Karpas-422 (cell line): ENCODE measurements at places on chromosomes 2 and 18. TPM values are rescaled to one million over a fixed set of nuclear protein-coding genes. Genes with fewer than 3 reads are reported as not detected.

Gene ZC3H15
- 58.9 and 66.5 TPM in 2 replicates for total RNA-seq

Gene IWS1
- total RNA-seq, result 22.7 and 38.3 TPM in 2 replicates

Gene AKAIN1
- not detected in 2 replicates for total RNA-seq

Gene CDK5R2
- total RNA-seq, result 0.61 TPM in 1 of 2 replicates, not detected in the other

Gene ALPP
- not detected in 2 replicates for total RNA-seq

Gene SLC19A3
- total RNA-seq, result not detected in 2 replicates

Gene CYBRD1
- not detected in 2 replicates for total RNA-seq

Gene TMEM198
- 2.7 and 3.2 TPM in 2 replicates for total RNA-seq

Gene CCDC68
- total RNA-seq, result not detected in 2 replicates

Gene DGUOK
- 88.0 and 130 TPM in 2 replicates for total RNA-seq

Gene PJVK
- 4.7 and 8.9 TPM in 2 replicates for total RNA-seq

Gene SS18
- 123 and 146 TPM in 2 replicates for total RNA-seq

DNA sequence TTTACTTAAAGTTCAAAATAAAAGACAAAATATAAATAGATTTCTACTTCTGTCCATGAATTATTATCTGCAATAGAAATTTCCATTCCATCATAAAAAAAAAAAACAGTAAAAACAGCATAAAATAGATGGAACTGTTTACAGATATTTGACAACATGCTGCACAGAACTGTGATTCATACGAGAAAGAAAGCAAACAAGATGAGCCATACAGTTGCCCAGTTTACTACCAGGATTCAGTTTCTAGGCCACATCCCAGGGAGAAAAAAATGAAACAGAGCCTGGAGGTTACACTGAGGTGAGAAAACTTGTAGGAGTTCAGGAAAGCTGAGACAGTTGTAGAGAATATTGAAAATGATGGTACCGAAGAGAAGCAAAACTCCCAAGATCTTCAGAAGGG, 1426.9 kb upstream of the ACVR2A start:
- H3K4me3 ChIP-seq, result no peak overlapping the region
- no peak for DNase-seq
- H3K27ac ChIP-seq, result no peak overlapping the region
- H3K36me3 ChIP-seq, result no peaks in the 10 kb centered on the region
- no peaks in the 10 kb centered on the region for H3K27me3 ChIP-seq

- no peak overlapping the region for H3K27ac ChIP-seq
- DNase-seq, result no peak
- H3K4me1 ChIP-seq, result no peaks in the 10 kb centered on the region
- H3K36me3 ChIP-seq, result no peaks in the 10 kb centered on the region
Observed at GRCh38 chr18:11251229-11251890, 102.0 kb upstream of the PIEZO2 start.

GRCh38 chr2:35347561-35347960, 1008.0 kb upstream of the CRIM1 start:
- H3K36me3 ChIP-seq, result no peaks in the 10 kb centered on the region
- no peaks in the 10 kb centered on the region for H3K27me3 ChIP-seq
- no peak overlapping the region for H3K27ac ChIP-seq

GRCh38 chr2:5077479-5078089, 614.6 kb upstream of the SOX11 start:
- no peaks in the 10 kb centered on the region for H3K27me3 ChIP-seq
- H3K27ac ChIP-seq, result no peak overlapping the region
- no peaks in the 10 kb centered on the region for H3K4me1 ChIP-seq
- no peaks in the 10 kb centered on the region for H3K36me3 ChIP-seq

GRCh38 chr2:42762823-42763804, 821 bp downstream of the OXER1 start:
- no peak overlapping the region for H3K27ac ChIP-seq
- no peak overlapping the region for H3K4me3 ChIP-seq
- H3K4me1 ChIP-seq, result no peaks in the 10 kb centered on the region
- no peak for DNase-seq
- H3K36me3 ChIP-seq, result peaks cover 8% of the 10 kb centered on the region; the same call in 1 of the 2 replicates

GRCh38 chr2:226971770-226972169, 135.9 kb downstream of the RHBDD1 start:
- no peaks in the 10 kb centered on the region for H3K36me3 ChIP-seq
- H3K27me3 ChIP-seq, result no peaks in the 10 kb centered on the region; the same call in 1 of the 2 replicates
- no peak for DNase-seq
- peaks cover 17% of the 10 kb centered on the region for H3K4me1 ChIP-seq
- H3K27ac ChIP-seq, result no peak overlapping the region

- no peaks in the 10 kb centered on the region for H3K27me3 ChIP-seq
- peaks cover 77% of the 10 kb centered on the region for H3K4me1 ChIP-seq
- no peaks in the 10 kb centered on the region for H3K36me3 ChIP-seq
- DNase-seq, result no peak
- peak overlapping the region; percentile 65 for H3K27ac ChIP-seq
Observed at GRCh38 chr2:45788401-45788800, 136.9 kb downstream of the PRKCE start.

GRCh38 chr18:76394780-76395476, 100.1 kb downstream of the ZNF516 start:
- H3K4me3 ChIP-seq, result no peak overlapping the region
- H3K27ac ChIP-seq, result no peak overlapping the region
- no peaks in the 10 kb centered on the region for H3K36me3 ChIP-seq
- H3K27me3 ChIP-seq, result no peaks in the 10 kb centered on the region
- no peak for DNase-seq
- H3K4me1 ChIP-seq, result peaks cover 10% of the 10 kb centered on the region

- H3K4me3 ChIP-seq, result no peak overlapping the region
- no peak overlapping the region for H3K27ac ChIP-seq
- no peak for DNase-seq
- H3K4me1 ChIP-seq, result peaks cover 5% of the 10 kb centered on the region; the same call in 1 of the 2 replicates
- no peaks in the 10 kb centered on the region for H3K36me3 ChIP-seq
Observed at GRCh38 chr2:45974056-45974455, 322.6 kb downstream of the PRKCE start.

- no peak overlapping the region for H3K27ac ChIP-seq
- H3K4me3 ChIP-seq, result no peak overlapping the region
- H3K27me3 ChIP-seq, result no peaks in the 10 kb centered on the region
- no peak for DNase-seq
Observed at GRCh38 chr2:69945441-69945840, 16.0 kb downstream of the ASPRV1 start.

DNA sequence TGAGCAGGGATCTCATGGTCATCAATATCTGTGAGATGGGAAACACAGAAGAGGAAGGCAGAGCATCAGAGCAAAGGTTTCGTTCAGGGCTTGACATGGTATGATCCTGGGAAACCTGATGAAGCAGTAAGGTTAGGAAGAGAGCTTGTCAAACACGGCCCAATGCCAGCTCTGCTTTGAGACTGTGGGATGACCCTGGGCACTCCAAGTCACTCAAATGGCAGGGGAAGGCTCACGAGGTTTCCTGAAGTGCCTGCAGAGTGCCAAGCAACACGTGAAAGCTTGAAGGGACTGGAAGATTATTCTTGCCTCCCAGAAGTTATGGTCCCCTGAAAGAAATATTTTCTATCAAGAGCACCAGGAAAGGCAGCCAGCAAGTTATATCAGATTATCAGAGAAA, 6.5 kb downstream of the MCFD2 start:
- peaks cover 39% of the 10 kb centered on the region for H3K36me3 ChIP-seq
- no peak for DNase-seq
- H3K4me3 ChIP-seq, result no peak overlapping the region

GRCh38 chr2:191866675-191867506, 20.0 kb upstream of the CAVIN2 start:
- no peaks in the 10 kb centered on the region for H3K36me3 ChIP-seq
- H3K4me3 ChIP-seq, result no peak overlapping the region
- H3K4me1 ChIP-seq, result peaks cover 33% of the 10 kb centered on the region
- no peaks in the 10 kb centered on the region for H3K27me3 ChIP-seq
- no peak for DNase-seq

DNA sequence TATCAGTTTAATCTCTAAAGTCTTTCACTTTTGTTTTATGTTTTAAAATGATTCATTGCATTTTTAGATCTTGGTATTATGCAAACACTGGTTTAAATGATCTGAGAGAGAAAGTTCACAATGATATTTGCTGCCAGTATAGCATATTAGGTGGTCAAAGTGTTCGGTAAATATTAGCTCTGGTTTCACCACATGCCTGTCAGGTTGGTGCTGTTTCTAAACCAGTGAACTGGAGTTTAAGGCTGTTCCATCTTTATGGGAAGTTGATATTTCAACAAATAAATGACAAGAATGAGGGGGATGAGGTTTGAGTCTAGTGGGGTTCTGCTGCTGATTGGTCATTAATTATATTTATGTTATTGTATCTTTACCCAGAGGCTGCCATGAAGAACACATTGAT, 436.4 kb downstream of the DCDC2C start:
- H3K27me3 ChIP-seq, result no peaks in the 10 kb centered on the region
- no peak for DNase-seq
- no peak overlapping the region for H3K4me3 ChIP-seq
- H3K27ac ChIP-seq, result no peak overlapping the region
- H3K36me3 ChIP-seq, result no peaks in the 10 kb centered on the region
- H3K4me1 ChIP-seq, result no peaks in the 10 kb centered on the region

DNA sequence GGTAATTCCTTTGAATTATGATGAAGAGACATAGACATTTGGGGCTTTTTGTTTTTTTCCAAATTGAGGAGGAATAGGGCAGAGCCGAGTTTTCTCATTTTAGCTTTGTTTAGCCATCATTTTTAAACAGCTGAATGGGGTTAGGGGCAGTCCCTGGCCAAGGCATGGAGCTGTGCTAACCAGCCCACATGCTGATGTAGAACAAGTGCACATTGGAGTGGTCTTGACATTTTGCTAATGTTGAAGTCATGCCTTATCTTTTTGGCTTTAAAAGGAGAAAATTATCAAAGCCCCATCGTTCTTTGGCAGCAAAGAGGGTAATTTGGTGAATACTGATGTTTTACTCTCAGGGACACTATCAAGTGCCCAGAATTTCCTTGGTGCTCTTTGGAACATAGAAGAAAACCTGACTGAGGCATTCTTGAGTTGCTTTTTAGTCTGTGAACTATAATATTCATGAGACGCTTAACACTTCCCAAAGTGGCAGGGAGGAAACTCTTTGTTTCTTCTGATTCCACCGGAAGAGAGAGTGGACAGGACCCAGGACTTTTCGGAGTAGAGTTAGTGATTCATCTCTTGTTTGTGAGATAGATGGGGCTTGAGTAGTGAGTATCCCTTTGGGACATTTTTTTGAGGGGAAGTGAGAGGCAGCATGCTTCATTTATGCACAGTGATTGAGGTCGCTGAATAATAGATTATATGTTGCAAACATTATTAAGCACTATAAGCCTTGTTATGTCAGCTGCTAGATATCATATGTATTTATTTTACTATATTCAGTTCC, 45.0 kb downstream of the MTA3 start:
- no peak for DNase-seq
- H3K4me1 ChIP-seq, result no peaks in the 10 kb centered on the region
- H3K27ac ChIP-seq, result no peak overlapping the region
- peaks cover 60% of the 10 kb centered on the region for H3K36me3 ChIP-seq

DNA sequence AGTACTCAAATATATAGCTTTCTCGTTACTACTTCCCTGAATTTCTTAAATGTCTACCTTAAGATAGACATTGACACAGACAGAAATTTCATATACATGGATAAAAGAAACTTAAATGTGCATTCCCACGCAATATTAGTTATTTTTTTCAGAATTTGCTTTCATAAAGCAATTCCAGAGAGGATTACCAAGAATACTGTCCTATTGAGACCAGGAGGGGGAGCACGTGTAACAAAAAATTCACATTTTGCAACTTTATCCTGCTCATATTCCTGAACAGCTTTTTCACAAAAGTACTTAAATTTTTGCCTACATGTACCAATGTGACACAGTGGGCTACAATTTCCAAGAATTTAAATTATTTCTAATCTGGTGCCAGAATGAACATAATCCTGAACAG, 30.7 kb upstream of the ERCC3 start:
- H3K4me1 ChIP-seq, result no peaks in the 10 kb centered on the region
- peak; percentile 72 for DNase-seq
- no peaks in the 10 kb centered on the region for H3K27me3 ChIP-seq
- H3K4me3 ChIP-seq, result no peak overlapping the region

GRCh38 chr2:175103191-175103590, 64.8 kb downstream of the ATF2 start:
- DNase-seq, result no peak
- peaks cover 54% of the 10 kb centered on the region for H3K36me3 ChIP-seq
- no peaks in the 10 kb centered on the region for H3K27me3 ChIP-seq
- H3K27ac ChIP-seq, result no peak overlapping the region
- no peaks in the 10 kb centered on the region for H3K4me1 ChIP-seq

- H3K36me3 ChIP-seq, result no peaks in the 10 kb centered on the region
- no peak for DNase-seq
- no peaks in the 10 kb centered on the region for H3K27me3 ChIP-seq
- H3K27ac ChIP-seq, result peak overlapping the region; percentile 98
- H3K4me1 ChIP-seq, result peaks cover 44% of the 10 kb centered on the region
Observed at GRCh38 chr18:44761812-44762211, 81.1 kb downstream of the SETBP1 start.

GRCh38 chr2:67996772-67997527, 65.9 kb downstream of the C1D start:
- H3K27me3 ChIP-seq, result no peaks in the 10 kb centered on the region
- no peaks in the 10 kb centered on the region for H3K4me1 ChIP-seq
- no peak for DNase-seq
- H3K4me3 ChIP-seq, result no peak overlapping the region
- no peaks in the 10 kb centered on the region for H3K36me3 ChIP-seq

GRCh38 chr2:100660851-100661584, 98.2 kb downstream of the PDCL3 start:
- H3K27ac ChIP-seq, result no peak overlapping the region
- no peaks in the 10 kb centered on the region for H3K27me3 ChIP-seq
- H3K36me3 ChIP-seq, result no peaks in the 10 kb centered on the region
- H3K4me1 ChIP-seq, result no peaks in the 10 kb centered on the region
- DNase-seq, result no peak

GRCh38 chr2:98936353-98937351, 627 bp upstream of the CRACDL start:
- no peaks in the 10 kb centered on the region for H3K27me3 ChIP-seq
- no peak for DNase-seq
- no peaks in the 10 kb centered on the region for H3K36me3 ChIP-seq

- H3K27me3 ChIP-seq, result no peaks in the 10 kb centered on the region
- H3K27ac ChIP-seq, result no peak overlapping the region
- H3K36me3 ChIP-seq, result no peaks in the 10 kb centered on the region
- no peak for DNase-seq
- H3K4me3 ChIP-seq, result no peak overlapping the region
Observed at GRCh38 chr18:57207124-57207916, 60.4 kb downstream of the BOD1L2 start.

DNA sequence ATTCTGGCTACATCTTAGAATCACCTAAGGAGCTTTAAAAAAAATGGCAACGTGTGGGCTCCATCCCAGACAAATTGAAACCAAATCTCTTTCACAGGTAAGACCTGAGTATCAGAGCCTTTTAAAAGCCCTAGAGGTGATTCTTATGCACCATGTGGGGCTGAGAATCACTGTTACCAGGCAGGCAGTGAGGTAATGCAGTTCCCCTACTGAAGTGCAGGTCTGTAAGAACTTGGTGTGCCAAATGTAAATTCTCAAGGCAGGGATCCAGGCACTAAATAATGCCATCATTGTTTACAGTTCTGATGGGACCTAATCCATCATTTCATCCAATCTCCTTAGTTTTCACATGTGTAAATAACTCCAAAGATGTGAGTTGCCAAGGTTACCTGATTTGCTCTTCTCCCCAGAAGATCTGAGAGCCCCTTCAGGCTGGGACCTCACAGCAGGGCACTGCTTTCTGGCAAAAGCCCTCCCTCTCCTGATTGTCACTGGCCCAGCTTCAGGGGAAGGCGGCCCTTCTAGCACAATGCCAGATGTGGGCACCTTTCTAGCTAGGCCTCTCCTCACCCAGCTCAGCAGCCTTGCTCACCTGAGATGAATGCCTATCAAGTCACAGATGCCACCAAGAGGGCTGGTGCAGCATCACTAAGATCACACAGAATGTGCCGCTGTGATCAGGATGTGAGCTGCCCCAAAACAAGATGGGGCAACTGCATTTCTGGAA, 73.6 kb upstream of the RGPD5 start:
- no peaks in the 10 kb centered on the region for H3K36me3 ChIP-seq
- no peak overlapping the region for H3K4me3 ChIP-seq
- H3K4me1 ChIP-seq, result no peaks in the 10 kb centered on the region
- H3K27me3 ChIP-seq, result no peaks in the 10 kb centered on the region
